ENCODE measurements at places on chromosomes 1 and 21. TPM values are rescaled to one million over a fixed set of nuclear protein-coding genes. Genes with fewer than 3 reads are reported as not detected.

PTPN22 gene
- total RNA-seq = 4.7 TPM

EDEM3 gene
- total RNA-seq = 126 TPM

HSF2BP gene
- total RNA-seq = 2.8 TPM

WNT4 gene
- total RNA-seq = not detected

PRR9 gene
- 0.23 TPM for total RNA-seq

OVAAL gene
- total RNA-seq = not detected

Measured in smooth muscle cell of the pulmonary artery (primary cell).